ENCODE measurements at places on chromosomes 2 and 18.

DNA sequence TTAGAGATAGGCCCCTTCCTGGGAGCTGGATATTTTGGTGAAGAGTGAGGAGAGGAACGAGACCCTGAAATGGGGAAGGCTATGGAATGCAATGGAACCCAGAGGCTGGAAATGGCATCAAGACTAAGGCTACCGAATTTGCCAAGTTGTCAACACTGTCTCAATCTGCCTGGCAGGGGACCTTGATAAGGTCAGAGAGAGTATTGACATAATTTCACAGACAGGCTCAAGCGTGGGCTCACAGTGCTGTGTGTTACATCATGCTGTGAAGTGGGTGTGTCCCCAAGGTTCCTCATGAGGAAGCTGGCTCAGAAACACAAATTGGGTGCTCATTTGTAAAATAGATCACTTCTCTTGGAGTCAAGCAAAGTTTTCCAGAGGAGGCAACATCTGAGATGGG lies 51.8 kb upstream of the CYRIA start:
- DNase-seq = no peak

DNA sequence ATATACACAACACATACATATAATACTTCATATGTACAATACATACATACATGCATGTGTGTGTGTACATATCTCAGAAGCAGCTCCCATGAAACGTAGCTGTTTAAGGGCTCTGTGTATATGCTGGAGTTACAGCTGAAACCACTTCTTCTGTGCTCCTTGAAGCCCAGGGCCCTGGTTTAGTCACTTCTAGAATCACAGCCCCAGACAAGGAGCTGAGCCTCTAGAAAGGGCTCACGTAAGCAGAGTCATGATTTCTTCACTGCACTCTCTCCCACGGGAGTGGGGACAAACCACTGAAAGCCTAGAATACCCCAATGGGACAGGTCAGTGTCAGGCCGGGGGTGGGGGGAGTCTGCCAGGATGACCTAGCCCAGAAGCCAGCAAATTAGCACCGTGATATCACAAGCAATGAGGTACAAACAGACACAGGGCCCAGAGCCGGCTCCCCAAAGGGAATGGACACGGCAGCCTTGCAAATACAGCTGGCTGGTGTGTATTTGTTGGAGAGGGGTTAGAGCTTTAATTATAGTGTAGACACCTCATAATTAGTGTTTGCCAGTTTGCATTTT lies 90.3 kb downstream of the C1QL2 start:
- DNase-seq = no peak

- peak; percentile 66 for DNase-seq
These were observed 124.8 kb downstream of the KLHL29 start for GRCh38 chr2:23509596-23510292.

- DNase-seq = no peak
These were observed 73.1 kb downstream of the ACKR3 start for GRCh38 chr2:236642584-236643291.

DNA sequence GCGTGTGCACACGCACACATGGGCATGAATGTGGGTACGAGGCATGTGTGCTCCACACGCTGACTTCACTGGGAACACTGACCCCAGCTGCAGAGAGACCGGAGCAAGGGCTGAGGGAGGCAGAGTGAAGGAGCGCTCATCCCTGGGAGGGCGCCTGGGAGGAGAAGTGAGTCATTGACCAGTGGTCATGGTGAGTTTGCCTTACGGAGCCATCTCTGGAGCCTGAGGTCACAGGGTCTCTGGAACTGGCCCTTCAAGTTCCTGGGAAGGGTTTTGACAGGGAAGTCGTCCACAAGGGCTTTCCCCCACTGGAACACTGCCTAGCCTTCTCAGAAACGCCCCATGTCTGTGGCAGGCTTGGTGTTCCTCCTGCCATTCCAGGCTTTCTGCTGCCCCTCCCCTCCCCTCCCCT lies 14.3 kb upstream of the TMEM185B start:
- no peak for DNase-seq

DNA sequence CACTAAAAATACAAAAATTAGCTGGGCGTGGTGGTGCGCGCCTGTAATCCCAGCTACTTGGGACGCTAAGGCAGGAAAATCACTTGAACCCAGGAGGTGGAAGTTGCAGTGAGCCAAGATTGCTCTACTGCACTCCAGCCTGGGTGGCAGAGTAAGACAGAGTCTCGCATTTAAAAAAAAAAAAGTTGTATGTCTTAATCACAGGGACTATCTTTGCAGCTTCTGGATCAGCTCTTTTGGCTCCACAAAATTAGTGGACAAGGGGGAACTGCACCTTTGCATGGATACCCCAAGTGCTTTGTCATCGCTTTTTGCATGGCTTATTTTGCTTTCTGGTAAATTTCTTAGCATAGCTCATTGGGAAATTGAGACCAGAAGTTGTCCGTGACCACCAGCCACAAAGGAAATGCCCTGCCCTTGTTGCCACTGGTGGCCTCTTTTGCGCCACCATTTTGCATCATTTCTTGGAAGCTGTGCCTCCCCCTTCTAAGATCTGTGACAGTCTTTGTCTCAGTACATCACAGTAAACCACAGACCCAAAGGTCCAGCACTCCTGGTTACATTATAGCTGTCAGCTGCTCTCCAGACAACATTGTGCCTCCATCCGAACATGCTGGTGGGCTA lies 43.9 kb upstream of the PCBP1 start:
- DNase-seq = no peak

DNA sequence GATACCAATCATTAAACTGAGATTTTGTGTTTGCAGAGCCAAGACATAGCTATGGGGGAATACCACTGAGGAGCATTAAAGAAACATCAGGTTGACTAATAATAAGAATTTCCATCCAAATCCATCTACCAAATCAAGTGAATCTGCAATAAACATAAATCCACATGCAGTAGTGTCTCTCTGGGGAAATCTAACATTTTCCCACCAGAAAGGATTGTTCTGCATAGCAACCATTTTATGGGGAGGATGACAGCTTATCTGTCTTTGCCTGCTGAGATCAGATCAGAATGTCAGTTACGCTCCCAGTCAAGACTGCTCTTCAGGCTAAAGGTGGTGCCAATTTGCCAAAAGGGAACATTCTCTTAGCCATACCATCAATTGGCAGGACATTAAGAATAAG lies 1098.9 kb upstream of the CHAC2 start:
- no peak for DNase-seq

- no peak for DNase-seq
These were observed 27.9 kb downstream of the MARCO start for GRCh38 chr2:118969734-118970395.

- no peak for DNase-seq
These were observed 321.3 kb upstream of the EPAS1 start for GRCh38 chr2:45975752-45976517.

DNA sequence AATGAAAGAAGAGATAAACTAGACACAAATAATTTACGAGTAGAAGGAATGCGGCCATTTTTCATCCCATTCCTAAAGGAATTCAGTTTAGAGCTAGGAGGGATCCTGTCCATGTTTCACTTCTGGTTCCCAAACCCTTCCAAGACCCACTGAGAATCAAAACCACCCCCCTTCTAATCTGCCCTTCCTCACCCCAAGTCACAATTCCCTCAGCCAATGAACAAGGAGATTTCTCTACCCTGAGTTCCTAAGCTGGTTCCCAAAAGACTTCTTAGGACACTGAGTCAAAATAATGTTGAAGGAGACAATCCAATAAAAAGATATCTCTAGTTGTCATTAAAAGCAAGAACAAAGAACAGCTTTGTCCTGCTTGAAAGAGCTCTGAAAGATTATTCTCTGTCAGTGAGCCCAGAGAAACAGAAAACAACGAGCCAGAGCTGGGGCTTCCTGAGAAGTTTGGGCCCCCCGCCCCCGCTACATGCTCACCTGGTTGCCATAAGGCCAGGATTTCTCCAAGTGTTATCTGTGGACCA lies 45.7 kb downstream of the STK39 start:
- DNase-seq = no peak

- no peak for DNase-seq
These were observed 34.2 kb downstream of the ABCA12 start for GRCh38 chr2:215104226-215104625.

GRCh38 chr2:8456151-8457091 lies 225.4 kb upstream of the ID2 start:
- DNase-seq = no peak

DNA sequence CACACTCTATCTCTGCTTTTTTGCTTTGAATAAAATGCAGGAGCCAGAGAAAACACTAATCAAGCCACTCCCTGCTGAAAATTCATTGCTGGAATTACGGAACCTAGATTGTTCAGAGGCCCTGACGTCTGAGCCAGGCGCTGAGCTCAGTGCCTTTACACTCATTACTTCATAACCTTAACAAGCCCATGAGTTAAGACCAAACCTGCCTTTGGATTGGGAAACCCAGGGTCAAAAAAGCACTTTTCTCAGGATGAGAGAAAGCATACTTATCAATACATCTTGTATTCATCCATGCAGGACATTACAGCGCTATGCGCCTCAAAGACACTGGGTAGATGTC lies 762 bp downstream of the INO80C start:
- no peak for DNase-seq

GRCh38 chr2:42967959-42968674 lies 175.7 kb upstream of the HAAO start:
- DNase-seq = peak; percentile 80

GRCh38 chr18:61820882-61821281 lies 71.9 kb downstream of the RNF152 start:
- DNase-seq = no peak

GRCh38 chr2:188663301-188663700 lies 310.9 kb upstream of the COL3A1 start:
- no peak for DNase-seq

Data from SK-N-SH (cell line).